CD4-positive, alpha-beta memory T cell (primary cell): ENCODE measurements at places on chromosomes 2 and 18.

GRCh38 chr2:82959727-82960126, 1499.4 kb downstream of the SUCLG1 start:
- DNase-seq, result no peak

- no peak for DNase-seq
These were observed 204.8 kb upstream of the GALNT5 start for GRCh38 chr2:157052685-157053224.

- no peak for DNase-seq
These were observed 382.9 kb downstream of the DCC start for GRCh38 chr18:52722904-52723303.

DNA sequence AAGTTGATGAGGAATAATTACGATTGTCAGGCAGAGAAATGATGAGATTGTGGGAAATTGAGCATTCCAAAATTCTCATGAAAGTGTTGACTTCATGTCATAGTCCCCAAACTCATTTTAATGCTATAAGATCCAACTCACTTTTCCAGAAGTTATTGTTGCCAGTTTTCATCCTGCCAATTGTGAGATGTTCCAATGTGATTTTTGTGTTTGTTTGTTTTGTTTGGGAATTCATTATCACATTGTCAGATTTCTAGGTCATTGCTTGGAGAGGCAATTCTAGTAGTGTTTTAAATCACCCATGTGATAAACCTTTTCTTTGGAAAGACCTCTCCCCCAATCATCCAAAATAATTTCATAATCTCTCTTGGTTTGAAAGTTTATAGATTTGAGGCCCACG, 86.0 kb upstream of the ACVR2A start:
- DNase-seq, result no peak

DNA sequence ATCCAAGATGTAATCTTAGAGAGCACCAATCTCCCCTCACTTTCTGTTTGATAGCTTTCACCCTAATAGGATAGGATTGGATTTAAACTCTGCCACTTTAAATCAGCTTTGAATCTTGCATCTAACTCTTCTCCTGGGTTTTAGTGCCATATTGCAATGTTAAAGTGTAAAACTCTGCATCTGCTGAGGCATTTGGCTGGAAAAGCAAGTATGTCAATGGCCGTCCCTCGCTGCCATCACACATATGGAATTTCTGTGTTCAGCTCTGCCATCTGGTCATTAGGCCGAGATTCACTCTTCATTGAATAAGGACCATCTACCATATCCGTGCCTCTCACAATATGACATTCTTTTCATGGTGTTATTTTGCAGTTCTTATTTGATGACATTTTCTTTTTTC, 728.1 kb upstream of the PIK3C3 start:
- no peak for DNase-seq

DNA sequence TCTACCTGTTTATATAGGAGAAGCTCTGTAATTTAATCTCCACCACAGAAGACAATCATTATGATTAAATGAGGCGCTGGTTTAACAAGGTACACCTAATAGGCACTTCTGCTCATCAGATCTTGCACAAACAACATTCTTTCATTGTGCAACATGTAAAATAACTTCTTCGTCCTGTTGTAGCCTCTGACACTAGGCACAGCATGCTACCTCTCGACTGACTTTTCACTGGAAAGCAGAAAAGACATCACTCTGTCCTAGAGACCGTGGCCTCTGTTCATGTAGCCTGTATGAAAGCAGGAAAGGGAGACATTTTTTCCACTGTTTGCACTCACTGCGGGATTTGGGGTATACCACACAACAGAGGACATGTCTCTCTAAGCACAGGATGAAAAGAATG, 316.5 kb downstream of the IRS1 start:
- no peak for DNase-seq

- DNase-seq, result no peak
These were observed 2.9 kb upstream of the SNRNP200 start for GRCh38 chr2:96308248-96308647.

- DNase-seq, result no peak
These were observed 251.0 kb downstream of the AFF3 start for GRCh38 chr2:99891428-99891780.

- no peak for DNase-seq
These were observed 41.1 kb downstream of the TPO start for GRCh38 chr2:1454346-1454745.

- DNase-seq, result no peak
These were observed 130.9 kb upstream of the CAPN13 start for GRCh38 chr2:30938196-30938595.

DNA sequence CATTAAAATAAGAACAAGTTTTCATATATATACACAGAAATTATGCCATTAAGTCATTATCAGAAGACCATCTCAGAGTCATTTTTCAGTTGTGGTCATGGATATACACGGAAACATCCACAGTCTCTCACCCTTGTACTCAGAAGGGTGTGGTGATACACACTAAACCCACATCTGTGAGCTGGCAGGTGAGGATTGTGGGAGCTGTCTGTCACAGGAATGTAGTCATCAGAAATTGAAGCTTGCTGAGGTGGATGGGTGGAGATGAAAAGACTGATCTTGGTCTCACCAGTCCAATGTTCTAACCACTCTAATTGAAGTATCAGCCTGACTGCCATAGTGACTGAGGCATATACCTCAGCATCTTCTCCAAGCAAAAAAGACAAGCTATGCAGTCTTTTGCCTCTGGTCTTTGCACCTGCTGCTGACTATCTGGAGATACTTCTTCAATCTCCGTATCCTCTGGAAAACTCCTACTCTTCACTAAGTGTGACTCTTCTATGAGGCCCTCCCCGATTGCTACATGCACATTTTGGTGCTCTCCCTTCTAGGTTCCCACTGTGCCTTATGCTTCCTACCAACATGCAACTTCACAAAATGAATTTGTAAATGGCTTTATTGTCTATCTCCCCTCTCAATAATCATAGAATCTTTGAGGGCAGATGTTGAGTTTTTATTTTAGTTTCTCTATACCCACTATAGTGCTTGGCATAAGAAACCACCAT, 232.8 kb downstream of the DYM start:
- DNase-seq, result peak; percentile 45

DNA sequence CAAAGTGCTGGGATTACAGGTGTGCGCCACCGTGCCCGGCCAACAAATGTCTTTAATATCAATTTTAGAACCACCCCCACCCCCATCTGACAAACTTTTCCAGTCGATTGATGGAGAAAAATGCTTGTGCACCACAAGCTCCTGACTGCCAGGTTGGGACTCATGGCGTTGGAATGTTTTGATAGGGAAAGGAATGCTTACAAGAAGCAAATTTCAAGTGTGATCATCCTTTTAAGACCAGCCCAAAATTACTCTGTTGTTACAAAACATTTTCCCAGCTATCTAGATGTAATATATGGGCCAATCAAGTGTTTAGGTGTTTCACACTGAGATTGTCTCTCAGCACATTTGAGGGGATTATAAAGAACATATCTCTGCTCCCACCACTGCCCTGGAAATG, 45.2 kb downstream of the UBXN4 start:
- no peak for DNase-seq

GRCh38 chr2:5360081-5360480, 332.1 kb upstream of the SOX11 start:
- no peak for DNase-seq

DNA sequence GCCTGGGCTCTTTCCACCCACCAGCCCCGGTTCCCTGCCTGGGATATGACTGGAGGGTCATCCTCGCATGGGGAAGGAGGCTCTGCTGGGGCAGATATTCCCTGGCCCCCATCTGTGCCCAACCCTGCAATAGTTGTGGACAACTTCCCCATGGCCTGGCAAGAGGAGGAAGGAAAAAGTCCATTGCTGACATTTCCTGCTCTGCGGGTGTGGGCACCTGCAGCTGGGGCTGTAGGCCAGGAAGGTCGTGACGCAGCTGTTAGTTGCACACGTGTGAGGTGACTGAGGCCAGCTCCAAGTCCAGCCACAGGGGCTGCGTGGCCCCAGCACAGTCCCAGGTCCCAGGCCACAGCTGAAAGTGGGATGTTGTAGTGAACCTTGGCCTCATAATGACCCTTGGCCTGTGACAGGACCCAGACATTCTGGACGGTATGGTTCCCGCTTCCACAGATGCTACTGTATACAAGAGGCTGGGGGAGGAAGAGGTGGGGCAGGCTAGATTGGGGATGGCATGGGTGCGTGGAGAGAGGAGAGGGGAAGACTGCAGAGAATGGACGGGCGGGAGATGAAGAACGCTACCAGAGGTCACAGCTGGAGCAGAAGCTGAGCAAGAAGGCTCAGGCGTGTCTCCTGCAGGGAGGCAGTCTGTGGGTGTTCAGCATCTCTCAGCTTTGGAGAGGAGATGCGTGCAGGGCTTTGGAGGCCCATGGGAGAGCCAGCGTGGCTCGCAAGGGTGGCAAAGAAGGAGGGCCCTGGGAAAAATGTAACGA, 22.1 kb downstream of the OTOF start:
- no peak for DNase-seq

- DNase-seq, result peak; percentile 67
These were observed 156.0 kb downstream of the TGIF1 start for GRCh38 chr18:3605954-3606443.

DNA sequence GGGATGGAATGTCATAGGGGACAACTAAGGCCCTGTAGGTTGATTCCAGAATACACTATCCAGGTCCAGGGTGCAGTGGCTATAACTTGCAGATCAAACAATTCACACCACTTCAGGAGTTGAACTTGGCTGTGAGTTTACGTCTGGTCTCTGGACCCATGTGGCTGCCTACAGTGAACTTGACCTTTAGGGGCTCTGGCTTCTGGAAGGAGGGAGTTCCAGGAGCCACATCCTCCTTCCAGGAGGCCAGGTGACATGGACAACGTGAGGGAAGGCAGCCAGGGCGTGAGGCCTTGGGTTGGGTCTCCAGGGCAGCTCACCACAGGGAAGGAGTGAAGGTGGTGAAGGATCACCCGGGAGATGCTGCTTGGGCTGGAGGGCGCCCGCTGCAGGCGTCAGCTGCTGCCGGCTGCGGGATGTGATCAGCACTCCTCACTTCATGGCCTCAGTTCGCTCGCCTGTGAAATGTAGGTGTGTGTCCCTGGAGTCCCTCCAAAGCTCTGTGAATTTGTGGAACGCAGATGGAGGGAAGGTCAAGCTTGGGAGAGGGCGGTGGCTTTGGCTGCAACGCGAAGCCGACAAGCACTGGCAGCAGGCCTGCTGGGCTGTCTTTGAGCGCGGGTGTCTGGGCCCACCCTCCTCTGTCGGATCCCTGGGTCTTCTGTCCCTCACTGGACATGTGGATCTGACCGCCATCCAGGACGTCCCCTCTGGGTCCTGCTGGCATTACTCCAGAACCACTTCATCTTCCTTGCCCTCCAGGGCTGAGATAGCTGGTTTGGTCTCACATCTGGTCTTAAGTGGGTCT, 146.5 kb downstream of the GLI2 start:
- DNase-seq, result no peak

- DNase-seq, result no peak
These were observed 213.1 kb downstream of the NBAS start for GRCh38 chr2:15348045-15348444.

DNA sequence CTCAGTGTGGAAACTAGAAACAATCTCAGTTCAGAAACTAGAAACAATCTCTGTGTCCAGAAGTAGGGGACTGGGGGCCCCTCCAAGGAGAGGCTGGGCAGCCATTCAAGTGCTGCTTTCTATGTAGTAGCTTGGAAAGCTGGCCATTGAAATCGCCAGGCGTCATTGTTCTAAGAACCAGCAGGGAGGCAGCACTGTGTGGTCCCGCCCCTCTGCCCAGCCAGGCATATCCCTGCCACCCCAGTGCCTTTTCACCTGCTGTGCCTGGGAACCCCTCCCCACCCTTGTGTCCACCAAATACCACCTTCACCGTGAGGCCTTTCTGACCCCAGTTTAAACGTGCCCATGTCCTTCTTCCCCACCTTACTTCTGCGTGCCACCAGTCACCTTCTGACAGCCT, 221.6 kb downstream of the GBX2 start:
- no peak for DNase-seq

DNA sequence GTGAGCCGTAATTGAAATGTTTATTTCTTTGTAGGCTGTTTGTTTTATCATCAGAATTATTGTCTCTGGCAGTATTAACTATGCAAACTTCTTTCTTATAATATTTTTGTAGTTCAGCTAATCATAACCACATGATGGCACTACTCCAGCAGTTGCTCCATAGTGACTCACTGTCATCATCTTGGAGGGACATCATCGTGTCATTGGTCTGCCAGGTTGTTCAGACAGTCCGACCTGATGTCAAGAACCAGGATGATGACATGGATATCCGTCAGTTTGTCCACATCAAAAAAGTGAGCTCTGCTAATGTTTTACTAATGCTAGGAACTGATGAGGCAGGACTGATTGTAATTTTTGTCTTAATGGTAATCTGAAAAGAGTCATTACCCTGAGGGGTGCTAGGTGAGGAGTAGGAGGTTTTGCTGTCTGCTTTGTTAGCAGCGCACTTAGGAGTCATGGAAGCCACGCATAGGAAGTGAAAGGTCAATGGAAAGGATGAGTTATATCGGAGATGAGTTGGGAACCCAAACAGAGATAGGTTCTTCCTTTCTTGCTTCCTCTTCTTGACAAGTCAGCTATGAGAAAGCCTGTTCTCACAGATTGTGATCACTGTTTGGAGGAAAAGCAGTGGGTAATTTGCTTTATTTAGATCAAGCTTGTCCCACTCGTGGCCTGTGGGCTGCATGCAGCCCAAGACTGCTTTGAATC, 49.2 kb downstream of the PIKFYVE start:
- no peak for DNase-seq

GRCh38 chr2:37553411-37554154, 117.9 kb downstream of the CDC42EP3 start:
- DNase-seq, result no peak

GRCh38 chr18:22871809-22872525, 61.2 kb upstream of the RBBP8 start:
- DNase-seq, result no peak

GRCh38 chr2:15606481-15607441, 15.1 kb downstream of the DDX1 start:
- no peak for DNase-seq

GRCh38 chr2:23706613-23707078, 220.3 kb downstream of the ATAD2B start:
- no peak for DNase-seq

GRCh38 chr2:141534666-141535362, 596.0 kb downstream of the LRP1B start:
- no peak for DNase-seq

DNA sequence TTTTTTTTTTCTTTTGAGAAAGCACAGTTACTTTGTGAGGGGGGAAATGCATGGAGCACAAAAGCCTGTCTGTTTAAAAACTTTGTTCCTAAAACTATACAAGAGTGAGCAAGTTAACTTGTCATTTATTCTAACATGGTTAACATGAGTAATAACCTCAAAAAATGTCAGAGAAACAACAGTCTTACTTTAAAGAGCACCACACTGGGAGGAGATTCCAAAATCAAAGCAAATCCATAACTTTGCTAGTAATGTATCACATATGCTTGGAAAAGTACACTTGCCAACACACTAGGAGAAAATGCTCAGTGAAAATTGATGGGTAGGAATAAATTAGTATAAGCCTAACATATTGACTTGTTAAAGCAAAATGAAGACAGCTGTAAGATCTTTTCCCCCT, 157.1 kb downstream of the PRPF40A start:
- no peak for DNase-seq
